ENCODE measurements at places on chromosomes 5 and 9. TPM values are rescaled to one million over a fixed set of nuclear protein-coding genes. Genes with fewer than 3 reads are reported as not detected.

DNA sequence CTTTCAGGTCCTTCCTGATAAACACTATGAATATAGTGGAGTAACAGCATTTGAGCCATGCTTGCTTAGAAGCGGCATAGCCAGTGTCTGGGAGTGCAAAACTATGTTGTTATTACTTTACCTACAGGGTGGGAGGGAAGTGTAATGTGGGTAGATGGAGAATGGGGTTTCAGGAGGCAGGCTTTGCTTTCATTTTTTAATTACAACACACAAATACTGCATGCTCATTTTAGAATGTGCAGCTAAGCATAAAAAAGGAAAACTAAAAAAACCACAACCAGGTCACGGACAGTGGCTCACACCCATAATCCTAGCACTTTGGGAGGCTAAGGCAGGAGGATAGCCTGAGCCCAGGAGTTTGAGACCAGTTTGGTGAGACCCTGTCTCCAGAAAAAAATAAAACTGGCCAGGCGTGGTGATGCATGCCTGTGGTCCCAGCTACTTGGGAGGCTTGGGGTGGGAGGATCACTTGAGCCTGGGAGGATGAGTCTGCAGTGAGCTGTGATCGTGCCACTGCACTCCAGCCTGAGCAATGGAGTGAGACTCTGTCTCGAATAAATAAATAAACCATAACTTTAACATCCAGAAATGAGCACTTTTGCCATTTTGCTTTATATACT is 20.2 kb downstream of the HAVCR1 start:
- peak; percentile 33 for DNase-seq

DNA sequence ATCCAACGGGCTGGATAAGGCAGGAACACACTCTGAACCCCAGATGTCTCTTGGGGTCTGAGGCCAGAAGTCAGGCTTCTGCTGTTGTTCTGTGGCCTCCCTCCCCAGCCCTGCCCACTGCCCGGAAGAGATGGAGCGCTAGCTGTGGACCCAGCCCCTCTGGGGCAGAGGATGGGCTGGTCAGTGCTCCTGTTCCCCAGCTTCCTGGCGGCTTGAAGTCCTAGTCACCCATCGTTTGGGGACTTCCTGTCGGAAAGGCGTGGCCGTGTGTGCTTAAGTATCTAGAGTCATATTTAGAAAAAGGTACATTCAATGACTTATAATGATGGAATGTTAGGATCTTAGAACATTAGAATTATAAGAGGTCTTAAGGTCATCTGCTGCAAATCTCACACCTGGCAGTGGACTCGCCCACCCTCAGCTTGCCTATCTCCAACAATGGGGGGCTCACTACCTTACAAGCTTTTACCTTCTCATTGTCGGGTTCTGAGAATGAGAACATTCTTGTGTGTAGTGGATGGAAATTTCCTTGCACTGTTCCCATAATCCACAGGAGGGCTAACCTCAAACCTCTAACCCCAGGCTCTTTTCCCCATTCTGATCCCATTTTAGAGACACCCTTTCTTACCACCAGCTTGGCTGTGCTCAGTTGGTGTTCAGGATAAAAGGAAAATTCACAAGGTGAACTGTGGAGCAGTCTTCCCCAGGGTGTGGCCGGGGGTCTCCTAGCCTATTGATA is 13.4 kb upstream of the AIF1L start:
- DNase-seq = no peak

DNA sequence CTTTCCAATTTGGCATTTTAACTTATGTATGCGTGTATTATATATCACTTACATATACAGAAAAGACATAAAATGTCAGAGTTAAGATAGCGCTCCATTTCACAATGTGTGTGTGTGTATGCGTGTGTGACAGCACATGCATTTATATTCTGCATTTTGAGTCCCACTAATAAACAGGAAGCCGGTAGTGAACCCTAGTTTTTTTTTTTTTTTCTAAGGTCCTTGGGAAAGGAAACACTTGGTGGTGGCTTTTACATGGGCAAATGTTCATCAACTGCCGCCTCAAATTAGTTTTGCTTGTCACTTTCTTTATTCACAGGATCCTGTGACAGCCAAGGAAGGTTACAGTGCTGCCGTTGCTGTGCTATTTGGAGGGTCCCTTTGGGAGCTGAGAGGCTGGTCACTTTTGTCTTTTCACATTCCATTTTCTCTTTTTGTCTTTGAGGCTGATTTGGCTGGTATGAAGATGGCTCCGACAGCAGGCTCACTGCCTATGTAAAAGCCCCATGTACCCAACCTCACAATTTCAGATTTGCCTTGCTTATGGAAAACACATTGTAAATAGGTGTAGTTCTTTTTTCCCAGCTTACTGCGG is 298.9 kb downstream of the CSNK1G3 start:
- no peak for DNase-seq

The ECSCR gene
- total RNA-seq = 1.5 TPM

DNA sequence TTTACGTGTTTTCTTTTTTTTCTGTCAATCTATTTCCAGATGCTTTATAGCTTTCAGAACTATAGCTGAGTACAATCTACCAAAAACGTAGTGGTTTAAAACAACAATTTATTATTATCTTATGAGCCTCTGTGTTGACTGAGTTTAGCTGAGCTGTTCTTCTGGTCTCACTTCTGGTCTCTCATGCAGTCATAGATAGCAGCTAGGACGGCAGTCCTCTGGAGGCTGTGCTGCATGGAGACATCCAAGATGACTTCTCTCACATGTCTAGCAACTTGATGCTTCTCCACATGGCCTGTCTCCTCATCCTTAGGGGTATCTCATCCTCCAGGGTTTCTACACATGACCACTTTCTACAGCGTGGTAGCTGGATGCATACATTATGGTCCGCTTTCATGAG is 22.0 kb upstream of the RAD23B start:
- no peak for DNase-seq

DNA sequence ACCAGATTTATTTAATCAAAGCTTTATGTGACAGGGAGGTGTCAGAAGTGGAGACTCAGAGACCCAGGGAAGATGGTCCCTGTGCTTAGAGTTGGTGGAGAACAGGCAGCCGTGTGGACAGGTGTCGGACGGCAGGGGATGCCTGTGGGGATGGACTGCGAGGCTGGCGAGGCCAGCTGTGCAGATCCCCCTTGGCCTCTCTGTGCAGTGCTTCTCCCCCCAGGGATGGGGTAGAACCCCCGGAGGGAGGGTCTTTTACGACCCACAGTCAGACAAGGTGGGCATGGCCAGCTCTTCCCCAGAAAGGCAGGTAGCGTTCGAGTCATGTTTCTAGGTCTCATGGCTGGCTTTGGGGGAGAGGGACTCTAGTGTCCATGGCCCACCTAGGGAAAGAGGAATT is 4.7 kb upstream of the SLC2A6 start:
- no peak for DNase-seq

DNA sequence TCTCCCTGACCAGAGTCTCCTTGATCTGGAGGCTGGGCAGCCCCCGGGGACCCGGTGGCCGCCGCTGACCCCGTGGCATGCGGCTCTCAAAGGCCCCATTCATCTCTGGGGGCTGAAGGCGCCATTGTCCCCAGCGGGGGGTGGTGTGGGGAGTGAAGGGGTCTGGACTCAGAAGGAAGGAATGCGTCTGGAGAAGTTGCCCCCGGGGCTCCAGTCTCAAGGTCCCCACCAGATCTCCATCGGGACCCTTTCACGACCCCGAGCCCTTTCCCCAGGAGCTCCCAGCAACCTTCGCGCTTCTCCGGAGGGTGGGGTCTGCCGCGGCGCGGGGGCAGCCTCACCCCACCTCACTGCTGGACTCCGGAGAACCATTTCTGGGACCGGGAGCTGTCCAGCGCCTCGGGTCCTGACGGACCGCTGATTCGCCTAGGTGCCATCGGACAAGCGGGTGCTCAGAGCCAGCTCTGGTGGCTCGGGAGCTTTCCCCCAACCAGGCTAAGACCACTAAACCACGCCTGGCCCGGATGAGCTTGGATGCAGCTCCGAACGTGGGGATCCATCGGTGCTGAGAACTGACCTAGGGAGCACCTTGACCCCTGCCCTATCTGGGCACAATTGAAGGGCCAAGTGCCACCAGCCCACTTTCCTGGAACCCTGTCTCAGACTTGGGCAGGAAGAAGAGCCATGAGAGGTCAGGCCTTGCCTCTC is 5.1 kb upstream of the PCDH1 start:
- DNase-seq = peak; percentile 35

- DNase-seq = no peak
Measured at GRCh38 chr5:157198277-157198986, 17.8 kb downstream of the ITK start.

- peak; percentile 77 for DNase-seq
Measured at GRCh38 chr5:124735169-124735858, 11.1 kb downstream of the ZNF608 start.

The CDO1 gene
- 0.05 TPM for total RNA-seq

- peak; percentile 45 for DNase-seq
Measured at GRCh38 chr9:109017061-109017460, 3.8 kb upstream of the CTNNAL1 start.

DNA sequence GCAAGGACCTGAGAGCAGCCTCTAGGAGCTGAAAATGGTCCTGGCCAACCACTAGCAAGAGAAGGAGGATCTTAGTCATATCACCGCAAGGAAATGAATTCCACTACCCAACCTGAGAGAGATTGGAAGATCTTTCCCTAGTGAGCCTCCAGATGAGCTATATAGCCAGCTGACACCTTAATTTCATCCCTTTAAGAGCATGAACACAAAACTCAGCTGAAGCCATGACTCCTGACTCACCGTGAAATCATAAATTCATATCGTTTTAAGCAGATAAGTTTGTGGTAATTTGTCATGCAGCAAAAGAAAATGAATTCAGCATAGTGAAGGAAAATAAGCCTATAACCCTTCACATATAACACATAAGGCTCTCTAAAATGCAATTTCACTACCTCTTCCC is 23.5 kb downstream of the MAPKAP1 start:
- DNase-seq = peak; percentile 67

DNA sequence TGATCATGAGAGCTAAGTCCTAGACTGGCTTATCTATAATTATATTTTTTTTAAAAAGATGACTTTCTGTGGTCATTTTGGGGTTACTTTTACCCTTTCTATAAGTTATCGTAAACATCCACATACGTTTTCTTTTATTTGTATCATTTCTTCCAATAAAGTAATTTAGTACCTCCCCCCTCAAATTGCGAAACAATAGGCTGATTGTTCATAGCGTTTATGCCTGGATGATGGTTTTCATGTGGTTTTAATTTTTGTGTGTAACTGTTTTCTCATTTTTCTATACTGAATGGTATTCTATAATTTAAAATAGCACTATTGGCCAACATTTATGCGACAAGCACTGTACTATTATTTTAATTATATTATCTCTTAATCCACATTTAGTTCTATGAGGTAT is 44.5 kb downstream of the SMC5 start:
- no peak for DNase-seq

DNA sequence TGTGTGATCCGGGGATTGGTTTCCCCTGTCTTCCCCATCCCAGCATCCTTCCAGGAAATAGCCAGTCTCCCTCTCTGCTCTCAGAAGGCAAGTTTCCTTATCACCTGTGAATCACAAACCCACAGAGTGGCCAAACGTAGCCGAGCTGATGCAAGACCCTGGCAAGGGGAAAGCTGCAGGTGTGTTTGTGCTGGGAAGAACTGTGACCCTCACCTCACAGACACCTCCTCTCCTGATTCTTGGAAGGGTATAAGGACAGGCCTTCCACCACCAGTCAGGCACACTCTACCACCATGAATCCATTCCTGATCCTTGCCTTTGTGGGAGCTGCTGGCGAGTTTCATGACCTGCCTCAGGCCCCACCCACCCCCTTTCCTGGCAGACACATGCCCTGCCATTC is at the start of gene PRSS3:
TSS of gene PRSS3 (plus strand) at position 281 of the 400 bp plus-strand sequence. CDS start at position 294, 13 bp downstream.
- no peak for DNase-seq

- DNase-seq = peak; percentile 46
Measured at GRCh38 chr5:32628049-32628844, 42.9 kb downstream of the SUB1 start.

The EGFL7 gene
- total RNA-seq = 18.0 TPM

GRCh38 chr5:92885950-92886349 is 695.1 kb downstream of the NR2F1-AS1 start:
- no peak for DNase-seq

The HTR1A gene
- total RNA-seq = not detected

The NR5A1 gene
- total RNA-seq = not detected

GRCh38 chr5:56757077-56757476 is 58.3 kb upstream of the MAP3K1 start:
- DNase-seq = peak; percentile 97

DNA sequence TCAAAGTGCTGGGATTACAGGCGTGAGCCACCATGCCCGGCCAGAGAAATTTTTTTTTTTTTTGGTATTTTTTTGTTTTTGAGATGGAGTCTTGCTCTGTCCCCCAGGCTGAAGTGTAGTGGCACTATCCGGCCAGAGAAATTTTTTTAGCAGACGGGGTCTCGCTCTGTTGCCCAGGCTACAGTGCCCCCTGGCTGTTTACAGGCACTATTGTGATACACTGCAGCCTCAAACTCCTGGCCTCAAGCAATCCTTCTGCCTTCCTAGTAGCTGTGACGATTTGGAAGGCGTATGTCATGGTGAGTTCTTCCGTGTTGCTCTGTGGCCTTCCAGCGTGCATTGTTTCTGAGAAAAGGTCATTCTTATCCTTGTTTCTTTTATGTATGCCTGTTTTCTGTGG is 47.5 kb downstream of the CNOT6 start:
- DNase-seq = no peak

DNA sequence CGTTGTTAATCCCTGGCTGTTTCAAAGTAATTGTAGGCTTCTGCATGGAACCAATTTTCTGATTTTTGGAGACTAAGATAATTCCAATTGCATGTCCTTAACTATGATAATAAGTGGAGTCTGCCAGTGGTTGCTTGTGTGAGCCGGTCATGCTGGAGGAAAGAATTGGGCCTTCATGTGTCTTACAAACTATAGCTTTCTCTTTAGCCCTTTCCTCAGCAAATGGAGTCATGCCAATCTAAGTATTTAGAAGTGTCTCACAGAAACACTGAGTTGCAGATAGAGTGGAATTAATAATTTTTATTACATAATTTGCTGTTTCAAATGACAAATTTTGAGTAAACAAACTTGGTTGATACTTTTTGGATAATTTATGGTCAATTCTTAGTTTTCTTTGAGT is 200.4 kb downstream of the FBXL7 start:
- DNase-seq = no peak

Data from M059J (cell line).